Stimulated activated CD4-positive, alpha-beta T cell treated with anti-CD3 and anti-CD28 coated beads, Interleukin-15, amount 100 ng/mL, for 1 hour (primary cell): ENCODE measurements at places on chromosomes 1 and 21.

GRCh38 chr1:244236721-244237120 is 185.6 kb downstream of the ZBTB18 start:
- DNase-seq = no peak

DNA sequence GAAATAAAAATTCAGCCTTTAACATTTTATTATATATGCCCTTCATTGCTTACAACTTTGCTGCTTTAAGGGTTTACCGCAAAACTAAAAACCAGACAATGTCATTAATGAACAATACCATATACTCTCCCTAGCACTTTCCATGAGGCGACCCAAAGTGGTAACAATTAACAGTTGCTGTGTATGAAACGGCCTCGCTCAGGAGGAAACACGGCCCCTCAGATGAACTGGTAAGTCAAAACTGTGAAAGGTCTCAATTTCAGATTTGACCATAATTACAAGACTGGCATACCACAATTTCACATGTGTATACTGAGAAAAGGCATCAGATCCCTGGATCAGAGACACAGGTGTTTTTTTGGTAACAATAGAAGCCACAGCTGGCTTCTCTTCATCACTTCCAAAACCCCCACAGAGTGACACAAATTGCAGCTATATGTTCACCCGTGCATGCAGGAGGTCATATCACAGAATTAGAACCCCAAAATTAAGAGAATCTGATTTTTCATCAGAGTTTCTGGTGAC is 611.9 kb upstream of the ADAMTS5 start:
- no peak for DNase-seq

GRCh38 chr1:47477595-47478080 is 39.8 kb downstream of the FOXD2 start:
- no peak for DNase-seq

GRCh38 chr21:15446223-15446622 is 283.6 kb upstream of the USP25 start:
- no peak for DNase-seq

GRCh38 chr1:23020706-23021405 is 1.6 kb downstream of the KDM1A start:
- DNase-seq = no peak

- no peak for DNase-seq
Observed at GRCh38 chr1:29828526-29829447, 592.5 kb downstream of the PTPRU start.

- no peak for DNase-seq
Observed at GRCh38 chr21:35814858-35815619, 245.3 kb downstream of the SETD4 start.

DNA sequence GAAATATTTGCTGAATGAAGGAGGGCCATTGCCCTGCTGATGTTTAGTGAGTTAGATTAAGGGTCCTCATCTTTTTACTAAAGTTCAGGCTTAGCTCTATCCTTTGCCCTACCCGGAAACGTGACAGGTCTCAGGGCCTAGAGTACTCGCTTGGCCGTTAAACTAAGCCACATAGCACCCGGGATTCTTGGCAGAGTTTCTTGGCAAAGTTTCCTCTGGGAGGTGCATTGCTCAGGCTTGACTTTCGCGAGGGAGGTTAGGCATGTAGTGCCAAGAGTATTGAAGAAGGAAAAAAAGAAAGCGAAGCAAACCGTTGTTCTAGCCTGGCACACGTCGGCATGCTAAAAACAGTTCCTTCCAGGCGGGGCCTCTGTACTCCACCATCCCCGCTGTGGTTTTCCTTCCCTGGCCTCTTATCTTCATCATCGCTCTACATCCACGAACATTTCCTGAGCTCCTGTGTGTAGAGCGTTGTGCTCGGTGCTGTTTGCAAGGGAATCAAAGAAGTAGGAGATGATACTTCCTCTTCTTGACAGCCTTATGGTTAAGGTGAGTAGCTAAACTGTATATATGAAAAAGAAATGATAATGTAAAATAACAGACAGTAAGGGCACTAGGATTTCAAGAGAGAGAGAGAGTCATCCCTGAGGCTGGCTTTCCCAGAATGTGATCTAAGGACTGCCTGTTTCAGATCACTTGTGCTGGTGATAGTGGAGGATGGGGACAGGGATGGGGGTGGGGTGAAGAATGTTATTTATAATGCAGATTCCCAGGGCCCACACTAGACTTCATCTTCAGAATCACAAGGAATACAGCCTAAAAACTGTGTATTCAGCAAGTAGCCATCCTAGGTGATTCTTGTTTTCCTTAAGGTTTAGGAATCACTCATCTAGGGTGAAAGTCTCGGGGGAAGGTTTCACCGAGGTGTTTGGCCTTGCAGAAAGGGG is 18.8 kb downstream of the RNF220 start:
- no peak for DNase-seq

DNA sequence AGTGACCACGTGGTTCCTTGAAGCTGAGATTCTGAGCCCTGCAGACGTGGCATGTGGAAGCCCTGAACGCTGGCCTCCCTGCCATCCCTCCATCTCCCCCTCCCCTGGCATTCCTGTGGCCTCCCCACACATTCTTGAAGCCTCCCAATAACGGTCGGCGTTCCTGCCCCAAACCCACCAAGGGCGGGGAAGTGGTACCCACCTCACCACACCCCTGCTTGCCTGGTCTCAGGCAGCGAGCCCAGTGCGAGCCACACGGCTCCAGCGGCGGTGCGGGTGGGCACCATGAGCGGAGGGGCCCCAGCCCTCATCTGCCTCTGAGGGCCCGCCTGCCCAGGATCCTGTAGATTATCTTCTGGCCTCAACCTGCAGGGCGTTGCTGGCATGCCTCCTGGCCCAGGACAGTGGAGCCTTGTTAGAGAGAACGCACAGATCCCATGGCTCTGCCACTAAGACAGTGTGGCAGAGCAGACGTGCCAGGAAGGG is 20.6 kb upstream of the PRELP start:
- no peak for DNase-seq

DNA sequence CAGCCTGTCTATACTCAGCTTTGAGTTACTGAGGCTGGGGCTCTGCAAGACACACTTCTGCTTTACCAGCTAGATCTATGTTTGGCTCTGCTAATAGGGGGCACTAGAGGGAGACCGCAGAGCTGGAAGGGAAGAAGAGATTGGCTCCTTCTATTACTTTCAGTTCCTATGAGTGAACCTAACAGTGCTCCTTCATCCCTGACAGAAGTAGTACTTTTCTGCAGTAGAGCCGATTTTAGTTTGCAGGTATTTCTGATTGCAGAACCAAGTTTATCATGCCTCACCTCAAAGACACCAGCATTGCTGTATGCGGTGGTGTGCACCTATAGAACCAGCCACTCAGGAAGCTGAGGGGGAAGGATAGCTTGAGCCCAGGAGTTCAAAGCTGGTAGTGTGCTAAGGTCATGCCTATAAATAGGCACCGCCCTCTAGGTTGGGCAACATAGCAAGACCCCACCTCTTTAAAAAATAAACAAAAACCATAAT is 5.7 kb upstream of the ZDHHC18 start:
- no peak for DNase-seq

GRCh38 chr1:198595765-198596164 is 43.1 kb upstream of the PTPRC start:
- no peak for DNase-seq

DNA sequence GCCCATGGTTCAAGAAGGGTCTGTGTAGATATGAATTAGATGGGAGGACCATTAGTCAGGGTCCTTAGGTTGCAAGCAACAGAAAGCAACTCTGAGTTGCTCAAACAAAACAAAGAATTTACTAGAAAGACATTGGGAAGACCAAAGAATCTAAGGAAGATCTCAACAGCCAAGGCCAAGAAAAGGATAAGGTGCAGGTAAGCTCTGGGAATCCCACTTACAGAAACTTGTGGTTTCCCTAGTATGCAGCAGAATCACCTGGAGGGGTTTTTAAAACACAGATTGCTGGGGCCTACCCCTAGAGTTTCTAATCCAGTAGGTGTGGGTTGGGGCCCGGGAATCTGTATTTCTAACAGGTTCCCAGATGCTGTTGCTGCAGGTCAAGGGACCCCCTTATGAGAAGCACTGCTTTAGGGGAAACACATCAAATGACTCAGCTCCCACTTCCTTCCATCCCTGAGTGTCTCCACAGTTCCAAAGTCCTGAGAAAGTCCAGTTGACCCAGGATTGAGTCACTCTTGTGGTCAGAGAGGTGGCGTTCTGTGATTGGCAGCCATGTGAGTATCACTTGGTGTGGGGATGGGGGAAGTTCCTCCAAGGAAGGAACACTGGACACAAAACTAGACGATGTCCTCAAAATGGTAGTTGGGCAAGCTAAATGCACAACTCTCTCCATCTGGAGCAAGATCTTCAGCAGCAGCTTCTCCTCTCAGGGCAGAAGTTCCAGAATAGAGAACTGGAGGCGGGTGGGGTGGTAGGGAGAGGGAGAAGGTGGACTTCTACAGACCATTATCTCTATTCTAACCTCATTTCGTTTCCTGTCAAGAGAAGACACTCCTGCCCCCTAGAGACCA is 24.2 kb upstream of the EYA3 start:
- DNase-seq = no peak

- no peak for DNase-seq
Observed at GRCh38 chr1:7558921-7559869, 211.9 kb upstream of the VAMP3 start.

DNA sequence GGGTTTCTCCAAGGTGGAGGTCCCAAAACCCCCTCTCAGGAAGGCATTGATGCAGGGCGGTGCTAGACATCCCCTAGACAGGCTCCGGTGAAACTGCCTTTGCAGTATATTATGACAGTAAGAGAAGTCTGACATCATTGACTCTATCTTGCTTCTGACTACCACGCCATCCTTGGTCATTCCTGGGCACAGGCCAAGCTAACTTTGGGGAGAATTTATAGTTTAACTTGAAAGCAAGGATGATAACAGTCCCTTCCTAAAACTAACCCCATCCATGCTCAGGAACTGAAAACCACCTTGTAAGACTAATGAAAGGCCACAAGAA is 30.3 kb downstream of the RSPH1 start:
- no peak for DNase-seq

GRCh38 chr1:30524840-30525617 is 198.4 kb downstream of the MATN1 start:
- no peak for DNase-seq

- DNase-seq = no peak
Observed at GRCh38 chr1:233242827-233243483, 52.6 kb downstream of the PCNX2 start.

DNA sequence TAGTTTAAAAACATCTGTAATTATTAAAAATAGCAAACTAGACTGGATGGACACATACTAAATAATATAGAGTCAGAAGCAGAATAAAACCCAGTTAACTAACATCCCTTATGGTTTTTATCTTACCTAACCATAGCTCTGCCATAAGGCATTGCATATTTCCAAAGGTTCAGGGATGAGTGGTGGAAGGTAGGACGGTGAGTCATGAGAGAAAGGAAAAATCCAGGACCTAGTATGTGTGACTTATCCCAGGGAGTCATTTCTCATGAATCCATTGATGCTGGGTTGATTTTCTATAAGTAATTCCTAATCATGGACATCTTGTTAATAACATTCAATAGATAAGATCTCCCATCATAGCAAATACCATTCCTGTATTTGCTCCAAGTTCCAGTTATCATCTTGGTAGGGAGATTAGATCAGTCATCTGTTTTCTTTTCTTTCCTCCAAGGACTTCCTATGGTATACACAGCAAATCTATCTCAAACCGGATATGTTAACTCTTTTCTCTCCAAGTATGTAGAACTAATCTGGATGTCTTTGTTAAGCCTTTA is 490.7 kb upstream of the B3GALT2 start:
- no peak for DNase-seq

DNA sequence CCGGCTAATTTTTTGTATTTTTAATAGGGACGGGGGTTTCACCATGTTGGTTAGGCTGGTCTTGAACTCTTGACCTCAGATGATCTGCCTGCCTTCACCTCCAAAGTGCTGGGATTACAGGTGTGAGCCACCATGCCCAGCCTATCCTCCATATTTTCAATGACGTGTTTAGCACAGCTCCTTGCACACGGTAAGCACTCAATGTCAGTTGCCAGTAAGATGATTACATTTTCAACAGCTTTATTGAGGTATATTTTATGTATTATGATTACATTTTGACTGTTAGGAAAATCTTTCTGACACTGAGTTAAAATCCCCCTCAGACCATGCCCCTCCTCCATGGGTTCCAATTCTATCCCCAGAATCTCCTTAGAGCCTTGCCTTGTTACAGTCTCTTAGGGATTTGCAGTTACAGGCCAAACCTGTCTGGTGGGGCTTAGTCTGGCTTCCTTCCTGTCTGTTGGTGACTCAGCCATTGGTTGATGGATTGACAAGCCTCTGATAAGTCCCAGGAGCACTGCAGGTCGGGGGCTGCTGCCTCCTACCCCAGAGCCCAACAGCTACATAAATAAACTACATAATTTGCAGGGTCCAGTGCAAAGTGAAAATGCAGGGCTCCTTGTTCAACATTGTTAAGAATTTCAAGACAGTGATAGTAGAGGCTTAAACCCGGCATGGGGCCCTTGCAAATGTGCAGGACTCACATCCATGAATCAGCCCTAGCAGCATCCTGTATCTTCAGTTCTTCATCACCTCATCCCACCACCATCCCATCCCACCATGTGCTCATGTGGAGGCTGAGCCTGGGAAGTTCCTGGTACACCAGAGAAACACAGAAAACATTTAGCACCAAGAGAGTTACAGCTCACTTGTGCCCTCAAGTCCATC is 23.4 kb downstream of the COA7 start:
- DNase-seq = no peak

DNA sequence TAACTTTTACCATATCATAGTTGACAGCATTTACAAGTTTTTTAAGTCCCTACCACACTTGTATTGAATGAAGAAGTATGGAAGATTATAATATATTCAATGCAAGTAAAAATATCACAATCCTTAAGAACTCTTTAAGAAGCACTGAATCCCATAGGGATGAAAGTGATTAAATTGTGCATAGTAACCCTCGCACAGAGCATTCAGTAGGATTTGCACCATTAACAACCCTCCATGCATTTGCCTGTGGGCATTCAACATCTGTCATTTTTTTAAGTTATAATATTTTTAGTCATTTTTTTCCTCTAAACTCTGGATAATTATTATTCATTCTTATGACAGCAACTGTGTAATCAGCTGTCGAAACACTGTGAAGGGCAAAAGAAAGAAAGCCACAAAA is 10.1 kb downstream of the SELE start:
- DNase-seq = no peak

DNA sequence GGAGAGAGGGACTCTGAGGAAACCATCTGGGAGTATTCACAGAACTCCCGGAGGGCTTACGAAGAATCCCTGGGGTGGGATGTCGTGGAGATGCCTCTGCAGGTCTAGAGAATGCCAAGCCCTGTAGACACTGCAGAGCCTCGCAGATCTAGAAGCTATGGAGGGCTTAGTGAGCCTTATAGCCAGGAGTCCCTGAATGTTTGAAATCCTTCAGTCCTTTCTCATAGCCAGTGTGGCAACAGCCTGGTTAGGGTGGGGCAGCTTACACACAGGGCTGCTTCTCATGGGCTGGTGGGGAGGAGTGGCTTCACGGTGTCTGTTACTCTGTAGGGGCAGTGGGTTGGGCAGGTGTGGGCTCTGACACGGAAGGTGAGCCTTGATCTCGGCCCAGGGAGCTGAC is 44.2 kb upstream of the KDM4A start:
- no peak for DNase-seq

DNA sequence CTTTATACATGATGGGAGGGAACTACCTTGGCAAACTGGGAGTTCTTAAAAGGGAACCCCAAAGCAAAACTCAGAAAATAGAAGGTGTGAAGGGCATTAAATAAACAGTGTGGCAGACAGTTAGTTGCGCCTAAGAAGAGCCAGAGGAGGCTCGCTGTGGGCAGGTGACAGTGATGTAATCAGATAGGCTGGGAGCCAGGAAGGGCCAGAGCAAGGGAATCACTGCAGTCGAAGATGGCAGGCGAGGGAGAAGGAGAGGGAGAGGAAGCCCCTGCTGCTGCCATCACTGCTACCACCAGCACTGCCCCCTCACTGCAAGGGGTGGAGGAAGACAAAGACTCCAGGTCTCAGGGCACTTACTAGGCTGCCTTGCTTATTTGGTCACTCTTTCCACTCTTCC is 97.2 kb downstream of the ST3GAL3 start:
- no peak for DNase-seq
